ENCODE measurements at places on chromosomes 7 and 10. TPM values are rescaled to one million over a fixed set of nuclear protein-coding genes. Genes with fewer than 3 reads are reported as not detected.

DNA sequence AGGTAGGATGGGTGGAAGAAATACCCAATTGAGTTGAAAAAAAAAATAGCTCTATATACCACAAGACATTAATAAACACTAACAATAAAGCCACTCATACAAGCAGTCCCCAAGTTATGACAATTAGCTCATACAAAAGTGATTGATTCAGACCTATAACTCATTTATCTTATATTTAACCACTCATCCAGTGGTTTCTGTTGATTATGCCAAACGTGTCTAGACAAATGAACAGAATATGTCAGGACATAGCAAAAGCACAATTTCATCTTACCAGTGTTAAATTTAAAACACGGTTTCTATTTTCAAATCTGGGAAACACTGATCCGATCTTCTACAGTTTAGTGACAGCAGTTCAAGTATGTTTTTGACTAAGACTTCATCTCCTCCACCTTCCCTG, 17.0 kb downstream of the ABI1 start:
- no peaks in the 10 kb centered on the region for H3K27me3 ChIP-seq
- no peak for DNase-seq
- H3K27ac ChIP-seq, result no peak overlapping the region
- peaks cover 4% of the 10 kb centered on the region for H3K36me3 ChIP-seq
- H3K4me3 ChIP-seq, result no peak overlapping the region
- peaks cover 3% of the 10 kb centered on the region for H3K4me1 ChIP-seq

The SYNPO2L gene
- polyA plus RNA-seq, result not detected

- peaks cover 68% of the 10 kb centered on the region for H3K36me3 ChIP-seq
- no peak overlapping the region for H3K27ac ChIP-seq
- no peaks in the 10 kb centered on the region for H3K27me3 ChIP-seq
- H3K4me1 ChIP-seq, result peaks cover under 1% of the 10 kb centered on the region
Observed at GRCh38 chr7:149292462-149292823, 30.4 kb downstream of the ZNF783 start.

GRCh38 chr7:39810204-39810642, 139.8 kb upstream of the CDK13 start:
- no peak overlapping the region for H3K27ac ChIP-seq
- no peaks in the 10 kb centered on the region for H3K4me1 ChIP-seq
- peaks cover 6% of the 10 kb centered on the region for H3K27me3 ChIP-seq

The CCL24 gene
- 4.6 TPM for polyA plus RNA-seq

The GNG11 gene
- 37.8 TPM for polyA plus RNA-seq

- no peak overlapping the region for H3K27ac ChIP-seq
- H3K4me1 ChIP-seq, result no peaks in the 10 kb centered on the region
- no peaks in the 10 kb centered on the region for H3K36me3 ChIP-seq
- H3K4me3 ChIP-seq, result no peak overlapping the region
- DNase-seq, result no peak
- H3K27me3 ChIP-seq, result no peaks in the 10 kb centered on the region
Observed at GRCh38 chr7:79137942-79138341, 315.5 kb downstream of the MAGI2 start.

The PLPP4 gene
- polyA plus RNA-seq, result not detected

DNA sequence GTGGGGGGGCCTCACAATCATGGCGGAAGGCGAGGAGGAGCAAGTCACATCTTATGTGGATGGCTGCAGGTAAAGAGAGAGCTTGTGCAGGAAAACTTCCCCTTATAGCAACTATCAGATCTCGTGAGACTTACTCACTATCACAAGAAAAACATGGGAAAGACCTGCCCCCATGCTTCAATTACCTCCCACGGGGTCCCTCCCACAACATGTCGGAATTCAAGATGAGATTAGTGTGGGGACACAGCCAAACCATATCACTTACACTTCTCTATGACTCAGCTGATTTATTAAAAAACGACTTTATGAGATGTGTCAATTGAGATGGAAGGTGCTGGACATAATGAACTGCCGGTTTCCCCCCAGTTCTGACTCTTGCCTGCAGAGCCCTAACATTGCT, 23.8 kb upstream of the CHN2 start:
- H3K4me1 ChIP-seq, result no peaks in the 10 kb centered on the region
- H3K36me3 ChIP-seq, result no peaks in the 10 kb centered on the region
- DNase-seq, result no peak
- no peak overlapping the region for H3K4me3 ChIP-seq
- H3K27ac ChIP-seq, result no peak overlapping the region

- no peak overlapping the region for H3K4me3 ChIP-seq
- H3K36me3 ChIP-seq, result no peaks in the 10 kb centered on the region
- H3K27me3 ChIP-seq, result no peaks in the 10 kb centered on the region
- peaks cover 15% of the 10 kb centered on the region for H3K4me1 ChIP-seq
- DNase-seq, result no peak
- H3K27ac ChIP-seq, result no peak overlapping the region
Observed at GRCh38 chr7:131543298-131543697, 13.1 kb downstream of the PODXL start.
